ENCODE measurements at places on chromosomes 4 and X.

DNA sequence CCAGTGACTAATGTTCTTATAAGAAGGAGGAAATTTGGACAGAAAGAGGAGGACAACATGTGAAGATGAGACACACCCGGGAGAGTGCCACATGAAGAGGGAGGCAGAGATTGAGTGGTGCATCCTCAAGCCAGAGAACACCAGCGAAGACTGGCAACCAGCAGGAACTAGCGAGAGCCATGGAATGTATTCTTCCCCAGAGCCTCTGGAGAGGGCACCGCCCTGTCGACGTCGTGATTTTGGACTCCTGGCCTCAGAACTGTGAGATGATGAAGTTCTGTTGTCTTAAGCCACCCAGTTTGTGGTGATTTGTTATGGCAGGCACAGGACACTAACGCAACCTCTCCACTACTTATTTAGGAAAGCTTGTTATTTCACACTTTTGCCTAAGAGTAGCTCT lies 196.0 kb upstream of the TLL1 start:
- DNase-seq: no peak

- DNase-seq: no peak
These were observed 110.2 kb downstream of the SLC4A4 start for GRCh38 chr4:71449040-71449439.

DNA sequence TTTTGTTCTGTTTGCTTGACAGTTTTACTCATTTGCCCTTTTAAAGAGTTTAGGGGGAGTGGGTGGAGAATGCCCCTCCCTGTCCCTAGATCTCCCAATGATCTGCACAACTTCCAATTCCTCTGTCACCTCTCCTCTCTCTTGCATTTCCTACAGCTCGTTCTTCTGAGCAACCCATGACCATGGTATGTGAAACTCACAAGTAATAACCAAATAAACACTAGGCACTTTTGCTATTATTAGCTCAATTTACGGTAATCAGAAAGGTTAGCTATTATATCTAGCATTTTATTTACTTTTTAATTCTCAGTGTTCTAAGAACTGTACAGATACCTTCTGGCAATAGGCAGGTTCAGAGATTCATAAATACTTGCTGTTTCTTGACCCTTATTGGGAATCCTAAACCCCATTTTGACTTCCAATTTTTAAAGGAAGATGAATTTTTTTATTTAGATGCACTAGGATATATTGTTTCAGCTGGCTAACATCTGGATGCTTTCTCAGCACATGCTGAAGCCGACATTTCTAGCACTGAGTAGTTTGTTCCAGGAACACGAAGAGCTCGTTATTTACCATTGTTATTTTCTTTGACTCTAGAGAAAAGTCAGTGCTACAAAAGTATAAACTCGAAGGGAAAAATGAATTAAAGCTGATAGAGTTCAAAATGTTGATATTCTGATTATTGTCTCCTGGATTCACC lies 194.7 kb upstream of the TLL1 start:
- DNase-seq: no peak

GRCh38 chrX:152428120-152428519 lies 23.0 kb downstream of the GABRA3 start:
- DNase-seq: no peak

DNA sequence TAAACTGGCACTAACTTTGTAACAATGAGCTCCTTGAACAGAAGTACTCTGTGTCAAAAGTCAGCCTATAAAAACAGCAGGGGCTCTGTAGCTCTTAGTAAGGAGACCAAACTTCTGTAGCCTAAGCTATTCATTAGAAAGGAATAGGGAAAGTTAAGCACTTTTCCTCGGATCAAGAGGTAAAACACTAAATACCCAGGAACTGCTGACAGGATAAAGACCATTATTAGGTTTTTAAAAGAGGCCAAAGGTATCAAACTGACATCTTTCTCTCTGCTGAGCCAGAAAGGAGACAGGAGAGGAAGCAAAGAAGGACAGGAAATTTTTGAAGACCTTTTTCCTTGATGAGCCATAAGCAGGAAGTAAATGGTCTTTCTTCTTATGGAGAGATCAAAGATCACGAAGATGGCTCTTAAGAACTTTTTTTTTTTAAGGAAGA lies 31.9 kb downstream of the ANAPC10 start:
- no peak for DNase-seq

DNA sequence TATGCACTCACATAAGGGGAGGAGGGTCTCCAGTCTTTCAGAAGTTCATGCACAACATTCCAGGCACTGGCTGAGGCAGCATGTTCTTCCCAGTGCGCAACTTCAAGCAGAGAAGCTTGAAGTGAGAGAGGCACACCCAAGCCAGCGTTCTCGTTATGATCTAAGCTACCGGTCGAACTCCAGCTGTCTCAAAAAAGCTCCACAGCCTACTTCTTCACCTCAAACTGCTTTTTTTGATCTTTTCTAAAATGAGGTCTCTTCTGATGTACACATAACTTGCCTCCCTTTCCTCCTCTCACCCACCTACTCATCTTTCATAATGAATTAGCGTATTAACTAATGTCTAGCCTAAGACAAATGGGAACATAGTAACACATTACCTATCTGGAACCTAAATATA lies 25.3 kb downstream of the GPC4 start:
- no peak for DNase-seq

DNA sequence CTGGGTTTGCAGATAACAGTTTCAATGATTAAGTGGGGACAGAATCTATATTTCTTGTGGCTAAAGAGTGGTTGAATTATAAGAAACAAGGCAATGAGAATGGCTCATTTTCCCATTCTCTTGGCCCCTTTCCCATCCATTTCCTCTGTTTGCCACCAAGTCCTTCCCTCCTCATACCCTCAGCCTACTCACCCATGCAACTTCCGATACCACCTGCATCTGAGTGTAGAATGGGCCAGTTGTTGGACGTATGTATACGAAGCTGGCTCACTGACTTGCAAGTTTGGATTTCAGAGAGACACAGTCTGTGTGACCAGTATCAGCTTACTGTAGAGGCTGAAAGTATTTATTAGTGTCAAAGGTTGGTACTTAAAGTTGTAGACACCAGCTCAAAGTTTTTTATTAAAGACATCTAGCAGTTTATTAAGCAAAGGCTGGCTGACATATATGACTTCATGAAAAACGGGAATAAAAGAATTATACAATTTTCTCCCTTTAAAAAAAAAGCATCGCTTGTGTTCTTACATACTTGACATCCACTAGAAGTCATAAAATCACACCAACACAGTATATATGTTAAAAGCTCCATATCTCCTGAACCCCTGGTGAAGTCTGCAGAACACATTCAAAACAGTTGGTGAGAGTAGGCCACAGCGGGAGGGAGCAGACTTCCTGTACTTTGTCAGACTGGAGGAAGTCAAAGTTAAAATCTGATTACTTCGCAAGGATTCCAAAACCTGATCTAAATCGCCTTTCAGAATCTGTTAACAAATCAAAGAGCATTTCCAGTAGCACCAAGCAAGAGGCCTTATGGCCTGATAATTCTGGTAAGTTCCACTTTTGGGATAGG lies 22.4 kb upstream of the STIM2 start:
- DNase-seq: no peak

DNA sequence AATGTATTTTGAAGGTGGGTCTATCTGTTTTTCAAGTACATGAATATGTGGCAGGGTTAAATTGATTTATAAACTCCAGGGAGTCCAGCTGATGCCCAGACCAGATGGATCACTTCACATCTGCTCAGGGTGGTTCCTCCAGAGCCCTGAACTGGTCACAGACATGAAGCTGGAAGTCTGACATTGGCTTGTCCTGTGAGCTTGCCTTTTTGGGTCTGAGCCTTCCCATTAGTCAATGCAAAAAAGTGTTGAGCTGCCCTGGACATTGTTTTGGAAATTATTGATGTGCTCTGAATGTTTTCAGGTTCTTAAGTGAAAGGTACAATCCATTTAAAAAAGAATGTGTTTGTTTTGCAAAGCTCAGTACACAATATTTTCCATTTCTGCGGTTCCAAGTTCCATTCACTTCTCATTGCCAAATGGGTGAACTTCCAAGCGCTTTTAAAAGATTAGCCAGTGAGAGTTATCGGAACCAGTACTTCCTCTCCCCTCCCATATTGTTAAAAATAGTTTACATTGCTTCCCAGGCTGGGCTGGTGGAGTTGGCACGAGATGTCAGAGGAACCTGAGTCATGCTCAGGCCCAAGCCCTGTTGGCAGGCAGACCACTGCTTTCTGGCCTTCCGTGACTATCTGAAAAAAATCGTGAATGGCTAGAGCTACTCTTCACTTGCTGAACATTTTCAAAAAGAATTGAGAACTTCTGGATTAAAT lies 52.1 kb downstream of the PDGFRA start:
- DNase-seq: no peak

DNA sequence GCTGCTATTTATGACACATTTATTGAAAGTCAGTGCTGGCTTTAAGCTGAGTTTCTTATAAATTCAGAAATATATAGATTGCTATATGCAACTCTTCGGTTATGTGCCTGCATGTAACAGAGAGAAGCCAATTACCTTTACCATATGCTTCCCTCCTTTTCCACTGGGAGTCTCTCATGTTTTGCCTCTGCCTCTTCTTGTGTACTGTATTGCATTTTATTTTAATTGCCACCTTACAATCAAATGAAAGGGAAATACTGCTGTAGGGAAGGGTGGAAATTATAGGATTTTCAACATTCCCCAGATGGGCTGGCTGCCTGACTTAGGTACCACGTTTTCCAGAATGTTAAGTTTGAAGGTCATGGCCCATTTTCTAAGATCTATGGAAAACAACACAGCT lies 655.4 kb upstream of the SLIT2 start:
- DNase-seq: peak; percentile 7

- DNase-seq: peak; percentile 24
These were observed 81.0 kb upstream of the ZDHHC15 start for GRCh38 chrX:75603833-75604232.

GRCh38 chrX:110001740-110002299 lies 1.1 kb upstream of the TMEM164 start:
- no peak for DNase-seq

- DNase-seq: no peak
These were observed 145.5 kb upstream of the FGF13 start for GRCh38 chrX:138856881-138857604.

- DNase-seq: no peak
These were observed 168.0 kb downstream of the SOWAHB start for GRCh38 chr4:76729980-76730379.

DNA sequence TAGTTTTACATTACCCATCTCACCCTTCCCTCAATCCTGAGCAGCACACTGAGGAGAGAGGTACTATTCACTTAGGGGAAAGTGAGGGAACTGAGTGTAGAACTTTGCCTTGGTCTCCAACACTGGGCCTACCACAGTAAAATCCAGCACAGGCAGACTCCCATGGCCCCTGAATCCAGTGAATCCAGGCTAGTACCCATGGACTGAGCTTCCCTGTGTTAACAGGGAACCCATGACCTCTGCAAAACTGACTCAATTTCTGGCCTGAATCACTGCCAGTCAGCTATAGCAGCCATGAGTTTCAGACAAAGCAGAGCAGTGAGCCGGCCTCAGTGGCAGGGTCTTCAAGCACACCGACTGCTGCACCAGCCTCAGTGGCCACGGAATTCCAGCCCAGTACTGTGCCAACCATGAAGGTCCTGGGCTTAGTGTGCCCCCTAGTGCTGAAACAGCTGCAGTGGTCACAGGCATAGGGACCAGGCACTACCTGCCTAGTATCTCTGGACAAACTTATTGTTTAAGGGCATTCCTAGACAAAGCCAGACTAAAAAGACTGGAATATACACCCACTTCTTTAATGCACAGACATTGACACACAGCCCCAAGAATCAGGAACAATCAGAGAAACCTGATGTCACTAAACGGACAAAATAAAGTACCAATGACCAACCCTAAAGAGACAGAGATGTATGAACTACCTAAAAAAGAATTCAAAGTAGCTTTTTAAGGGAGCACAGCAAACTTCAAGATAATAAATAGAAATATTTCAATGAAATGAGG lies 127.4 kb upstream of the RPL34 start:
- no peak for DNase-seq
